Stimulated activated CD8-positive, alpha-beta memory T cell treated with anti-CD3 and anti-CD28 coated beads, Interleukin-2, amount 100 ng/mL, for 1 hour (primary cell): ENCODE measurements at places on chromosomes 3 and 15.

- no peak for DNase-seq
Measured at GRCh38 chr3:179181021-179181472, 32.9 kb downstream of the PIK3CA start.

GRCh38 chr15:64893481-64894394, 18.0 kb upstream of the ANKDD1A start:
- DNase-seq = peak; percentile 87

- DNase-seq = no peak
Measured at GRCh38 chr3:193897731-193898180, 238.2 kb upstream of the HES1 start.

DNA sequence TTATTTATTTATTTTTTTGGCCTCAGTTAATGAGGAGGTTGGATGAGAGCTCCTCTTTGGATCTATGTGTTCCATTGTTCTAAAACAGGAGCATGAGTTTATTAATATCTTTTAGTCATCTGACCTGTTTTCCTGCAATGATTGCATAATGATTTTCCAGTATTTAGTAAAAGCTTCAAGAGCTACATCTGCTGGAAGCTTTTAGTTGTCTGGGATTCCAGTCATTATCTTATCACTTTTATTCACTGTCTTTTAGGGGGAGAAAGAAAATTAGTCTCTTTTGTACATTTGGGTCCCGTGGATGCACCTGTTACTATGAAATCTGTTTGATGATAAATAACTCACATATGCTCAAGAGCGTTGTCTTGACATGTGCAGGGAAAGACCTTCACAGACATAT, 1270.0 kb downstream of the ROBO1 start:
- DNase-seq = no peak

DNA sequence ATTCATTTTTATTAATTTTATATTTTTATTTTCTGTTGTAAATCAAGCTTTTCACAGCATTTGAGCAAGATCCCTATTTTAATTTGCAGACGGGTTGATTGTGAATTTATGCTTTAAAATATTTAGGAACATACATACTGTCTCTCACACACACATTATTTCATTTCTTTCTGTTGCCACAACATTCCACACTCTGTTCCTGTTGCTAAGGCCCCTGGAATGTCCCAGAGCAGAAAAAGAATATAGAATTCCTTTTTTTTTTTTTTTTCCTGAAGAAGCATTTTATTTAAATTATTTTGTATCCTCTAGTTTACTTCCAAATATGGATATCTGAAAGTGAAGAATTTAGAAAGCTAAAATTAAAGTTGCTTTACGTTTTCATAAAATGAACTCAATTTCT, 36.8 kb upstream of the SCAANT1 start:
- no peak for DNase-seq

- no peak for DNase-seq
Measured at GRCh38 chr3:98612996-98613517, 19.6 kb upstream of the CPOX start.

GRCh38 chr15:78415284-78415683, 22.7 kb upstream of the IREB2 start:
- DNase-seq = no peak

- peak; percentile 24 for DNase-seq
Measured at GRCh38 chr15:89760303-89761008, 9.4 kb upstream of the MESP1 start.

GRCh38 chr3:111319598-111319997, 222.4 kb upstream of the CD96 start:
- no peak for DNase-seq

DNA sequence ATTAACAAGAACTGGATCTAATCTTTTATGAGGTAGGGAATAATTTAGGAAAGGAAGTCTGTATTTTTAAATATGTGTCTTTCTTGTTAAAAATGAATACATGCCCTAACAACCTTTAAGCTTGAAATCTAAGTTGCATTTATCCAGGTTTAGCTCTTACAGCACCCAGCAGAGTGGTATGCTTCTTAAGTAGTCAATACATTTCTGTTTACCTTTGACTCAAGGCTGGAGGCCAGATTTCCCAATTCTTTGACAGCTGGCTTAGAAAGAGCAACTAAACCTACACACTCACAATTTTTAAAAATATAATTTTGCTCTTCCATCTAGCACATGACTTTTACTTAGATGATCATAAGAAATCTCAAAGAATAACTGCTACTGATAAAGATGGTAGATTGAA, 148.9 kb downstream of the DPH6 start:
- no peak for DNase-seq
